ENCODE measurements at places on chromosomes 4 and X.

DNA sequence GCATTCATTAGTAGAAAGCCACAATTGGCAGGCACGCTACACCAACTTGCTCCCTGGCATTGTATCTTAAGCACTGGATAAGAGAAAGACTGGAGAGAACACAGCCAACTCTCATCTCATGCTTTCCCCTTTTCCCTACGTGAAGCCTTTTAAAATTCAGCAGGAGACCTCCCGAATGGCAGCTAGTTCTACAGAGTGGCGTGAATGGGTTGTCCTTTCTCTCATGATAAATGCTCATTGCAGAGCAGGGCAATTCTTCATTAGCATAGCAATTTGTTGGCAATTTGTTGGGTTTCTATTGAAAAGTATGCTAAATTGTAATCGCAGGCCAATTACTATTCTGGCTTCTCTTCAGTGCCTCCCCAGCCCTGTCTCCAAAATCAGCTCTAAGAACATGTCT, 48.0 kb downstream of the SEPTIN11 start:
- no peak for DNase-seq

DNA sequence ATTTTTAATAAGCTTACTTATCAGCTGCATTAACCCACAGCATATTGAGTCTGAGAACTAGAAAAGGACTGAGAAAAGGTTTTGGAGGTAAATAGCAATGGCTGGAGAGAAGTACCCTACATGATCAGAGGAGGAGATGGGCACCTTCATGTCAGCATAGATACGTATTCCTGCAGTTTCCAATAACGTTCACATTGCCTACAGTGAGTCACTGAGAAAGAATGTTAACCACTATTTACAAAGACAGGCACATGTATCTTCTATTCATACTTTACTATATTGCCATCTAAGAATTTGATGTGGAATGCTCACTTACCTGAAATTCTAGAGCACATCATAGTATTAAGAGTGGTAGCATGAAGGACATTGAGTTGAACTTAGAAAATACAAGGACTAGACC, 92.5 kb downstream of the TLL1 start:
- DNase-seq: no peak

DNA sequence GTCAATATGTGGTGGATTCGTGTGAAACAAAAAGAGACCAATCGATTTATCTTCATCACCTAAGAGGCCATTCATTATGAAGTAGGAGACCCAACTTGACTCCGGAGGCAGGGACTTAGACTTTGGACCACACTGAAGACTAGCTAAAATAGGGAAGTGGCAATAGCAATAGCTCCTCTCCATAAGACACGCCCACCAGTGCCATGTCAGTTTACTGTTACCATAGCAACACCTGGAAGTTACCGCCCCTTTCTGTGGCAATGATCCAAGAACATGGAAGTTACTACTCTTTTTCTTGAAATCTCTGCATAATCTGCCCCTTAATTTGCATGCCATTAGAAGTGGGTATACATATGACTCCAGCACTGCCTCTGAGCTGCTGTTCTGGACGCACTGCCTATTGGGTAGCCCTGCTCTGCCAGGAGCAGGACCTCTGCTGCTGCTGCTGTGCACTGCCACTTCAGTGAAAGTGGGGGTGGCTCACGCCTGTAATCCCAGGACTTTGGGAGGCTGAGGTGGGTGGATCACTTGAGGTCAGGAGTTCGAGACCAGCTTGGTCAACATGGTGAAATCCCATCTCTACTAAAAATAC, 163.2 kb downstream of the PRKX start:
- DNase-seq: no peak

GRCh38 chr4:167622481-167623240, 388.4 kb upstream of the SPOCK3 start:
- peak; percentile 7 for DNase-seq

DNA sequence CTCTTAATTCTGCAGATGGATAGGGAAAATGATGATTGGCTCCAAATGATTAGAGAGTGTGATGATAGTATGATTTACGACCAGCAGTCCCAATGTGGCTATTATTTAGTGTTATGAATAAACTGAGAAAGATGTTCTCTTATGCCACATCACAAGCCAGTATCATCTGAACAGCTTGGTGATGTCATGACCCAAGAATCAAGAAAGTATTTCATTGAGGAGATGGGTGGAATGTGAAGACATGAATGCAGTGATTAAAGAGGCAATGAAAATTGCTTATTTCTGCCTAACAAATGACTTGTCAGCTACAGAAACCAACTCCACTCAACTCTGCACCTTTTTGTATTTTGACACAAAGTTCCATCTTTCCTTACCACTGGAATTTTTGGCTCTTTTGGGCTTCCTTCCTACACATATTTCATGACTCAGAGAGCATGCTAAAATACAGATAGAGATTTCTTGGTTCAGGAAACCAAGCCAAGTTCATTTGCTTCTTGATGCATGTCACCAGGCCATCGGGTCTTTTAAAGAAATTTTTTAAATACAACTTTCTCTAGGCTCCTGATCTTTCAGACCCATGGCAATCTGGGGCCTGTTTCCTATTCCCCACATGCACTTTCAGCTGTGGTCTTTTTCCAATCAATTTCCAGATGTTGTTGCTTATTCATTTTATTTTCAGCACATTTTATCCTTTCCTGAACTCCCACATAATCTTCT, 174.2 kb downstream of the HHIP start:
- no peak for DNase-seq

GRCh38 chr4:77010841-77011354, 61.3 kb downstream of the SEPTIN11 start:
- no peak for DNase-seq

GRCh38 chrX:41108007-41108406, 22.8 kb downstream of the USP9X start:
- no peak for DNase-seq

DNA sequence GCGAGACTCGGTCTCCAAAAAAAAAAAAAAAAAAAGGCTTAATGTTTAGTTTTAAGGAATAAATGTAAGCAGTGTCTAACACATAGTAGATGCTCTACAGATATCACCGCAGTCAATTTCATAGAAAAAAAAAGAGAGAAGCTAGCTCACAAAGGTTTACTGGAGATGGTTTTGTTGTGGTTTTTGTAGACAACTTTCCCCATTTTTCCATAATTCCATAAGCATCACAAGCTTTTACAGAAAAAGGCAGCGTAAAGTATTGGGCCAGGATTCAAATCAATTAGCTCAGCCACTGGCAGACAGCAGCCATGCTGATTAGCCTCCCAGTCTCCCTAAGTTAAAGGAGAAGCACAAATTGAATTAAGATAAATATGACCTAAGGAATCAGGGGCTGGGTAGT, 1.5 kb downstream of the GRSF1 start:
- no peak for DNase-seq

- DNase-seq: no peak
These were observed 269.0 kb upstream of the CXXC4 start for GRCh38 chr4:104763554-104764222.

- DNase-seq: no peak
These were observed 366.1 kb downstream of the FBXO8 start for GRCh38 chr4:173917255-173917960.

- no peak for DNase-seq
These were observed 132.1 kb downstream of the SNCA start for GRCh38 chr4:89704651-89705395.

GRCh38 chr4:6802025-6802424, 19.5 kb downstream of the KIAA0232 start:
- no peak for DNase-seq

DNA sequence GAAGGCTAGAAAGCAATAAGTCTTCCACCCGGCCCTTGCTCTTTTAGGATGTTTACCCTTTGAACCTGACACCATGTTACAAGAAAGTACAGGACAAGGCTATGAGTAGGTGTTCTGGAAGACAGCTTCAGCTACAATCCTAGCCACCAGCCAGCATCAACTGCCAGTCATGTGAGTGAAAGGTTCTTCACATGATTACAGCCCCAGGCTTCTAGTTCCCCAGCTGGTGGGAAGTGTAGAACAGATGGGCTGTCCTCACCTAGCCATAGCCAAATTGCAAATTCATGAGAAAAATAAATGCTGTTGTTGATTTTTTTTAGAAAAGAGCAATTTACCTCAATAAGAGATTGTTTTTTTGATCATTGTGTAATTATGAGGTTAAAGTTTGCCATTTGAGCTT, 60.8 kb downstream of the GRXCR1 start:
- no peak for DNase-seq

DNA sequence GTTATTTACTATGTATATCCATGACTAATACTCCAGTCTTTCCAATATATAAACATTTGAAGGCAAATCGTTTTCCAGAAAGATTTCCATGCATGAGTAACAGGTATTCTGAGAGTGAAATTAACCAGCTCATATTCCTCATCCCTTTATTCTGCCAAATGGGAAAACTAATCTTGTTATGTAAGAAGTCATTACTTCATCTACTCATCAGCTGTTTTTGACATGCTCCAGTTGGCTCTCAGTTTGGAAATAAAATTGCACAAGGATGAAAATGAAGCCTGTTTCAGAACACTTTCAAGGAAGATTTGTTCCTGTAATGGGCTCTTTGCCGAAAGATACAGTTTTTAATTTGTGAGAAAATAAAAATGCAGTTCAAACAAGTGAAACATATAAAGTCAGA, 121.9 kb downstream of the KCTD8 start:
- no peak for DNase-seq

DNA sequence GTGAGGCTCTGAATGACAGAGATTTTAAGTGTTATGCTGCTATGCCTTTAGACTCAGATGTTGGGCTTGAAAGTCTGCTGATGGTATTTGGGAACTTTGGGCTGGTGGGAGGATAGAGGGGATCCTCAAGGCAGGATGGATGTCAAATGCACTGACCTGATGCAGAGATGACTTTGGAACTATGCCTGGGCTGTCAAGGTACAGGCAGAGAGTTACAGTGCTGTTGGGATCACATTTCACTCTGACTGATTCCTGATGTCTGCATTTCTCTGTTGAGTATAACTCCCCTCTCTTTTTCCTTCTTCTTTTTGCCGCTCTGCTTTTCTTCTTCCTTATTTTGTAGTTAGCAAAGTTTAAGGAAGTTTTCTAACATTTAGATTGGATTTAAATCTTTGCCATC, 271.8 kb upstream of the ARX start:
- no peak for DNase-seq

- no peak for DNase-seq
These were observed 51.5 kb upstream of the RAB9B start for GRCh38 chrX:103883533-103883932.

GRCh38 chr4:6360385-6360784, 90.7 kb downstream of the WFS1 start:
- no peak for DNase-seq

- DNase-seq: no peak
These were observed 3.6 kb downstream of the VSIG4 start for GRCh38 chrX:66036231-66036630.

DNA sequence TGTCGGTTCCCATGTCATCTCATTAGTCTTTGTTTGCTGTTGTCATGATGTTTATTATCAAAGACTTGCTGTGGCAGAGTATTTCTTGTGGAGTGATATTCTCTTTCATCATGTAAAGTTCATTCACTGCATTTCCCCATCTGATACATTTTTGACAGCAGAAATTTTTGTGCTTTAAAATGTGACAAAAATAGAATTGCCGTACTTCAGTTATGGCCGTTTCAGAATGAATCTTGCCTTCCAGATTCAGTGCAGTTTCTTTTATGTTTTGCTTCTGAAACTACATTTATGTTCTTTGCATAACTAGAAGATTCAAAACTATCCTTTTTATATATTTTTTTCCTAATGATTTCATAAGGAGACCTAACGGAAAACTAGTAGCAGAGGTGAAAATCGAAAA, 10.0 kb downstream of the CSTF2 start:
- no peak for DNase-seq

- no peak for DNase-seq
These were observed 84.5 kb upstream of the MAML3 start for GRCh38 chr4:140238351-140239056.

DNA sequence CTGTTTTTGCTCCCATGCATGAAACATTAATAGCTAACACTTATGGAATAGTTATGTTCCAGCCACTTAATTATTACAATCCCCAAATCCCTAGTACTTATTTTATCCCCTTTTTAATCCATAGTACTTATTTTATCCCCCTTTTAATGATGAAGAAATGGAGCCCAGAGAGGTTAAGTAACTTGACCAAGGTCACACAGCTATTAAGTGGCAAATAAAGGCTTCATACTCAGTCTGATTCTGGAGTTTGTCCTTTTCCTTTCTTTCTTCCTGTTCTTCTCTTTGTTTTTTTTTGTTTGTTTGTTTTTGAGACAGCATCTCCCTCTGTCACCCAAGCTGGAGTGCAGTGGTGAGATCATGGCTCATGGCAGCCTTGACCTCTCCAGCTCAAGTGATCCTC, 2.2 kb downstream of the NKAP start:
- no peak for DNase-seq

DNA sequence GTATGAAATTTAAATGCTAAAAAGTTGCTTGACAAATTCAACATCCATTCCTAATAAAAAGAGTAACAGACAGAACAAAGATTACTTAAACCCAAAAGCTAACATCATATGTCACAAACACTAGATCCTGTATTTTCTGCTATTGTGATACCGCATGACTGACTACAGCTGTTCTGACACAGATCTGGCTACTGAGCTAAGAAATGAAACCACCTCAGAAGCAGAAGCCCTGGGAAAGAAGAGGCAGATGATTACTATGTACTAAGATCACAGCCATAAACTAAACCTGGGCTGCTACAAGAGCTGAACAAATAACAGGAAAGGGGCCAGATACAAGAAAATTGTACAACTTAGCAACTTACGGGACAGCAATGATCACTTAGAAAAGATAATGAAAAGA, 9.4 kb downstream of the LETM1 start:
- DNase-seq: no peak

- DNase-seq: no peak
These were observed 19.6 kb downstream of the RCHY1 start for GRCh38 chr4:75494563-75494962.

DNA sequence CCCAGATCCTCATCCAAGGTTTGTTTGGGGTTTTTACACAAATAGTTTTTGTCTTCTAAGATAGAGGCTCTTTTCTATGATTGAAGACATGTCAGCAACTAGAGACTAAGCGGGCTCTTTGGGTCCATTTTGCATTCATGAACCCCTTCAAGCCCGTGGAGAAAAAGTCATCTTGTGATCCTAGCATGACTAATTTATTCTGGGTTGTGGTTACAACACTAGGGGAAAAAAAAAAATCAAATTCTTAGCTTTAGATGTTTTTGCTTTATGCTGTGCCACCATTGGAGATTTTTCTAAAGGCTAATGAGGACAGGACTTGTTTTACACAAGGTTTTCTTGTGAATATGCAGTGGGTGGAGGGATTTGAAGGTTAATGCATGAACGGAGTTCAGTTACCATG, 440.0 kb downstream of the PCDH7 start:
- DNase-seq: no peak

- no peak for DNase-seq
These were observed 2664.4 kb downstream of the ARAP2 start for GRCh38 chr4:33579951-33580350.

DNA sequence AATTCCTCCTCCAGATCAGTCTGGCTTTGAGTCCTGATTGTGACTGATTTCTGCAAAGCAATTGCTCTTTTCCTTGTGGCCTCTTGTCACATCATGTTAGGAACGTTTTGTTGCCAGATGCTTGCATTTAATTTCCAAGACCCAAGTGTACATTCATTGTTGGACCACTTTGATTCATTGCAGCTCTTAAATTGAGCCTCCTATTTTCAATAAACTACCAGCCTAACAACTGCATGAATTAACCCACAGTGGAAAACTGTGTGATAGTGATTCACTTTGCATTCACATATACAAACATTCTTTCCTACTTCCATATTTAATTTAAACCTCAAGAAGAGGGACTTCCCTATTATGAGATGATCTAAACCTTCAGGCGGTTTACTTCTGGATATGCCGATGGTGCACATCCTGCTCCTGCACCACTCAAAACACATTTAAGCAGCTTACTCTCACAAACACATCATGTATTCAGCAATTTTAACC, 118.4 kb downstream of the AFF1 start:
- DNase-seq: no peak
